Stimulated activated CD8-positive, alpha-beta memory T cell treated with anti-CD3 and anti-CD28 coated beads, Interleukin-7, amount 100 ng/mL, for 4 hours (primary cell): ENCODE measurements at places on chromosomes 4 and X.

DNA sequence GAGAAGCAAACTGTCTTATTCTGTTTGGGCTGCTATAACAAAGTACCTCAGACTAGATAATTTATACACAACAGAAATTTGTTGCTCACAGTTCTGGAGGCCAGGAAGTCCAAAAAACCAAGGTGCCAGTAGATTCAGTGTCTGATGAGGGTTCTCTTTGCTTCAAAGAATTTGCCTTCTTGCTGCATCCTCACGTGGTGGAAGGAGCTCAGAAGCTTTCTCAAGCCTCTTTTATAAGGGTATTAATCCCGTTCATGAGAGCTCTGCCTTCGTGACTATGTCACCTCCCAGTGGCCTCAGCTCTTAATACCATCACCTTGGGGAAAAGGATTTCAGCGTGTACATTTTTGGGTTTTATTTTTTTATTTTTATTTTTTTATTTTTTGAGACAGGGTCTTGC, 20.1 kb downstream of the CA5B start:
- no peak for DNase-seq

GRCh38 chrX:3362956-3363355, 16.5 kb upstream of the MXRA5 start:
- no peak for DNase-seq

DNA sequence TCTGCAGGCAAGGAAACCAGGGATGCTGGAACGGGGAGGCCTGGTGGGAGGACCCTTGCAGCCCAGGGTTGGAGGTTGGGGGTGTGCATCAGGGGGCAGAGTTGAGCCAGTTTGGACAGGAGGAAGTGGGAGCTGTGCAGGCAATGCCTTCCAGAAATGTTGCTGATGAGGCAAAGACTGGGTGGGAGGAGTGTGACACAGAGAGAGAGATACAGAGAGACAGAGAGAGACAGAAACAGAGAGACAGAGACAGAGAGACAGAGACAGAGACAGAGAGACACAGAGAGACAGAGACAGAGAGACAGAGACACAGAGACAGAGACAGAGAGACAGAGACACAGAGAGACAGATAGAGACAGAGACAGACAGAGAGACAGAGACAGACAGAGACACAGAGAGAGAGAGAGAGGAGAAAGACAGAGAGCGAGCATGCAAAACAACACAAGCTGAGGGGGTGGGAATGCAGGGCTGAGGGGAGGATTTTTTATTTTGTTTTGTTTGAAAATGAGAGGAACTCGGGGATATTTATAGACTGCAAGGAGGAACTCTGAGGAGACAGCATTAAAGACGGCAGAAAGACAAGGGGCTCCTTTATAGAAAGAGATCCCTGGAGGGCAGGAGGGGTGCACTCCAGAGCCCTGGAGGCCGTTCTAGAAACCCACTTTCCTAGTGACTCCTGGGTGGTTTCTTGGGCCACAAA, 1.9 kb upstream of the HAUS3 start:
- DNase-seq: no peak

- DNase-seq: no peak
Observed at GRCh38 chr4:184807797-184808712, 17.7 kb downstream of the ACSL1 start.

DNA sequence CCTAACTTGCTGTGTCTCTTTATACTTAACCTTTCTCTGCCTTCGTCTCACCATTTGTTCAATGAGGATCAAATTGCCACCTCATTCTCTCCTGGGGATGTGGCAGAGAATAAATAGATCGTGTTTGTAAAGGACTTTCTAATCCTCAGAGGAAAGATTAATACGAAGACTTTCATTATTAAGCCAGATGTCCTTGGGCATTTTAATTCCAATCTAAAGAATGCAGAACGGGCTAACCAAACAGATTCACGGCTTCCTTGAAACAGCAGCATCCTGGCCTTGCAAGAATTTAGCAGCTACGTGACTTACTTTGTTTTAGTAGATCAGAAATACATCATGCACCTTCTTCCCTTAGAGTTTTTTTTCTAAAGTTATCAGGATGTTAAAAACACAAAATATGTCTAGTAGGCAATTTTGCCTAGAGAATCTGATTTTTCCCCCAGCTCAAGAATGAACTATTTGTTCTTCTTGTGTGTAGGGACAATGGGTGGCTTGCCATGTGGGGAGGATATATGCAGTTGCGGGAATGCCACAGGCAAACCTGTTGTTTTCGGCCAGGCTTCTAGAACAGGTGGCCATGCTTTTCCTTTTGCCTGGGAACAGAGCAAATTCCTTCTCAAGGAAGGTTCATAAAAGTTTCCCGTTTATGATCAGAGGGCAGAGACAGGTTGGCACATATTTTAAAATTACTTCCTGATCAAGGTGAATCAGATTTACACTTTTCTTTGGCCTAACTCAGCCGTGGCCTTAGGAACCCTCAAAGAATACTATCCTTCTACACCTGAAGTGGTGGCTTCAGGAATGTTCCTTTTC, 3.0 kb downstream of the MID1 start:
- no peak for DNase-seq

- DNase-seq: no peak
Observed at GRCh38 chr4:188683571-188683970, 544.3 kb downstream of the TRIML1 start.

GRCh38 chr4:6907658-6908191, 1.9 kb upstream of the TBC1D14 start:
- DNase-seq: no peak

DNA sequence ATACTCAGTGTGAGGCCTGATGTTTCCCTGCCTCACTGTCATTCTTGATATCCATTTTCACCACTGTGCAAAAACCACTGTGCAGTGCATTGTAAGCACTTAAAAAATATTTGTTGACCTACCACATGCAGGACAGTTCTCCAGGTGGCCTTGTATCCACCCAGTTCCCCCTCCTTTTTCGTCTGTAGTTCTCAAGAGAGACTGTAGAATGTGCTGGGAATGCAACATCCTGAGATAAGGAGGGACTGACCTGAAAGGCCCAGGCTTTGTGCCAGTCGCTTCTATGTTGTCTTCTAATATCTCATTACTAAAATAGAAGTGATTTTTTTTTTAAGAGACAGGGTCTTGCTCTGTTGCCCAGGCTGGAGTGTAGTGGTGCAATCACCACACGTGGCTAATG, 21.7 kb upstream of the PAQR3 start:
- no peak for DNase-seq

GRCh38 chr4:101806914-101807313, 16.4 kb downstream of the BANK1 start:
- no peak for DNase-seq

DNA sequence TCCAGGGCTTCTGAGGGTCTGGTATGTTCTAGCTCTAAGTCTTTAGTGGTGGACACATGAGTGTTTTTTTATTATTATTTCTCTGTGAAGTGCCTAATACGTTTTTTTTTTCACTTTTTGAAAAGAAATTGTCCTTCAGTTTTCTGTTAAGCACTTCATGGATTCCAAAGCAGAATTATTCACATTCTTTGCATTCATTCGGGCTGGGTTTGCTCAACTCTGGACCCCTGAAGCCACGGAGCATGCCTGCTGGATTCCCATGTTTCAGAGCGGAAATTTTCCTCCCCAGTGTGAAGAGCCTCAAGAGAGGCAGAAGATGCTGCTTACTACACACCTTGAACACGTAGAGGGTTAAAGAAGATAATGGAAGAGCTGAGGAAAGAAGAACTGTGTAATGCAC, 107.5 kb downstream of the EGF start:
- DNase-seq: no peak

DNA sequence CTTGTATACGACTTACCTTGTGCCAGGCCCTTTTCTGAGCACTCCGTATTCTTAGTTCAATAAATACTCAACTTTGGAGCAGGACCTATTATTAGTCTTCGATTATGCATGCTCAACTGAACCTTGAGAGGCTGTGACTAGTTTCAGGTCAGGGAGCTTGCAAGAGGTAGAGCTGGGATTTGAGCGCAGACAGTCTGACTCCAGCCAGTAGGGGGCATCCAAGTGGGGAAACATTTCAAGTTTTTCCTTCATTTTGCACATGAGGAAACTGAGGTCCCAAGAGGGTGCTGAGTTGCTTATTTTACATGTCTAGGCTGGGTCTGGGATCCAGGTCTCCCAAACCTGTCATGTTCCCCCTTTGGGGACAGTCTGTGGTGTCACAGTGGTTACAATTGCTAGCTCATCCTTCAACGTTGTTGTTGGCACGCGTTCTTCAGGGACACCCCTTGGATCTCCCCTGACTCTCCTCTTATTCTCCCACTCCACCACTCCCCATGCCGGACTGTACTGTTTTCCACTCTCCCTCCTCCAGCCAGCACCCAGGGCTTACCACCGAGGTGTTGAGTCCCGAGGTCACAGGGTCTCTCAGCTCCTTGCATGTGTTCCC, 6.7 kb upstream of the PRICKLE3 start:
- no peak for DNase-seq

DNA sequence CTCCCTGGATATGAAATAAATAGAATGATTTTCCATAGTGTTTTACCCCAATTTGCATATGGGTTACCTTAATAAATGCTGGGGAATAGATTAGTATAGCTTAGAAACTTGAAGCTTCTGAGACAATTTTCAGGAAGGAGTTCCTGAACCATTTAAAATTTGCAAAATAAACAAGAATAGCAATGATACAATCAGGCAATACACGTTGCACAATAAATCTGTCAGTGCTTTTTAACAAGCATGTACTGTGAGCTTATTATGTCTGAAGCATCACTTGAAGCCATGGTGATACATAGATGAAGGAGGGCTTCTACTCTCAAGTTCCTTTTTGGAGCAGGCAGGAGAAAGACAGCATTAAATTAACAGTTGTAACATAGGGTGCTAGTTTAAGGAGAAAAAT, 84.2 kb upstream of the WDFY3 start:
- DNase-seq: no peak

DNA sequence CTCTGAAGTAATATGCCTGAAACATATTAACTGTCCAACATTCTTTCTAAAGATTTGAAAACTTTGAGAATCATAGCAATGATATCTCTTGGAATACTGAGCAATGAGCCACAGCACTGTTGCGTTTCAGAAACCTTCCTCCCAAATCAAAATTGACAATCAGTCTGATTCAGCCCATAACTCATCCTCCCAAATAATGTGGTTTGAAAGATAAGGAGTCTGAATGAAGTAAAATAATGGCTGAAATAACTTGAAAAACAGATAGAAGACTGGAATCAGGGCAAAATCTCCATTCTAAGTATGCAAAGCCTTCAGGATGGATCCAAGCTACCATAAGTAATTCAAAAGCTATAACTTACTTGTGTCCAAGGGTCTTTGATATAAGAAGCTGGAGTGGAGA, 98.6 kb upstream of the PLS3 start:
- DNase-seq: no peak

DNA sequence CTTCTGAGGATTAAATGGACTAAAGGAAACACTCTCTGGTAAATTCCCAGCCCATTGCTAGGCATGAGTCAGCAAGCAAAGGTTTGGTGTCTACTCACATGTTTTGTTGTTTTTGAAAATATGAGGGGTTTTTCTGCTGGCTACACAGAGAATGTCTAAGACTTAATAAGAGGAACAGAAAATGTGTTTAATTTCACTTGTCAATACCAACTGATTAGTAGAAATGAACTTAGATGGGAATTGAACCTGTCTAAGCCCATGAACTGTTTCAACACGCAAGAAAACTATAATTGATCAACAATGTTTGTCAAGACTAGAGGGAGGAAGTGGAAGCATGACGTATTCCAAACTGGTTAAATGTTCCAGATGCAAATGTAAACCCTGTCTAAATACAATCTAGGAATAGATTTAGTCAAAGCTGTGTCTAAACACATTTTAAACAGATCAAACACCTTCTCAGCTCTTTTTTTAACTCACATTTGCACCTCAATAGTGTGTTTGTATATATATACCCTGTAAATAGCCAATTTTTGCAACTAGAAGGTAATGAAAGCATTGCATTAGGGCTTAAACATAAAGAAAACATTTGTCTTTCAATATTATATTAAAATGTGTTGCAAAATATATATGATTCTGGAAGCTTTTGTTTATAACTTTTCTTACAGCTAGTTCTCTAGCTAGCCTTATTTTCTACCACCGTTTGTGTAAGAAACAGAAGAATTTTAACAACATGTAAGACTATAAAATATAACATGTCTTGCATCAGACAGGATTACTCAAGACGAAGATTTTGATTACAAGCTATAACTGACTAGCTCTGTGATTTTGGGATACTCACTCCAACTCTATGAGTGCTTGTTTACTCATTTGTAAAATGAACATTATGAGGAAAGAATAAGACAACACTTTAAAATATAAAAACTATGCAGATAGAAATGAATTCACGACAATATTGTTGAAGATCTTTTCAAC, 607.8 kb downstream of the FSTL5 start:
- no peak for DNase-seq

- no peak for DNase-seq
Observed at GRCh38 chr4:24330172-24330571, 254.2 kb downstream of the DHX15 start.

- DNase-seq: no peak
Observed at GRCh38 chr4:37837446-37837845, 11.0 kb downstream of the PGM2 start.
